ENCODE measurements at places on chromosomes 16 and 17.
A peak's percentile ranks its signal among the peaks of the same experiment; 100 is the strongest.

DNA sequence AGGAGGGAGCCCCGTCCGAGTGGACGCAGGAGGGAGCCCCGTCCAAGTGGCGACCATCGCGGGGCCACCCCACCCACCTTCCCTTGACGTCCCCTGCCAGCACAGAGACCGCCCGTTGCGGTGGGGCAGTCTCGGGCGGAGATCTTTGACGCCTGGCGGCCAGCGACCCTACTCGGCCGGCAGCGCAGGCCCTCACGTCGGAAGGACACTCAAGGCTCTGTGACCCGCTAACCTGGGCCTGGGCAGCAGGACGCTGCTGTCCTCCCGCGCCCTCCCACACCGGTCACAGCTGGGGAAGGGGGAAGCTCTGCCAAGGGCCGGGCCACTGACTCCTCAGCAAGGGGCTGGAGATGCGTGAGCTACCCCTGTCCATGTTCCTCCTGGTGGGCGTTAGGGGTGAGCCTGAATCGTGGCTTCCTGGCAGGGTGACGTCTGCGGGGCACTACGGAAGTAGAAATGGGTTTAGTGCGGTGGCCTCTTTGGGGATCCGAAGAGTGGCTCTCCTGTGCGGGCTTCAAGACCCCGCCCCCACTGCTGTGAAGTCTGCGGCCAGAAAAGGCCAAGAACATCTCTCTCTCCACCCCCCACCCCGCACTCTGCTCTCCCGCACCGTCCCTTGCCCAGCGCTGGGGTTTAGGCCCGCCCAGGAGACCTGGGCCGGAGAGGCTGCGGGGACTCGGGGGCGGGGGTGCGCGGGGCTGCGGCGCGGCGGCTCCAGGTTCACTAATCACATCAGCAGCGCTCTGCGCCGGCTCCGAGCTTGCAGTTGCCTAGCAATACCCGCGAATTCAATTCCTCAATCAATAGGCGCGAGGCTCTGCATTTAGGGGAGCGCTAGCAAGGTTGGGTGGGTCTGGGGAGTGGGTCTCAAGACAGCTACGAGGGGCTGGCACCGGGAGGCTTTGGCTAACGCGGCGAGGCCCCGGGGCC, 5.8 kb downstream of the CBX8 start:
- DNase-seq: no peak

DNA sequence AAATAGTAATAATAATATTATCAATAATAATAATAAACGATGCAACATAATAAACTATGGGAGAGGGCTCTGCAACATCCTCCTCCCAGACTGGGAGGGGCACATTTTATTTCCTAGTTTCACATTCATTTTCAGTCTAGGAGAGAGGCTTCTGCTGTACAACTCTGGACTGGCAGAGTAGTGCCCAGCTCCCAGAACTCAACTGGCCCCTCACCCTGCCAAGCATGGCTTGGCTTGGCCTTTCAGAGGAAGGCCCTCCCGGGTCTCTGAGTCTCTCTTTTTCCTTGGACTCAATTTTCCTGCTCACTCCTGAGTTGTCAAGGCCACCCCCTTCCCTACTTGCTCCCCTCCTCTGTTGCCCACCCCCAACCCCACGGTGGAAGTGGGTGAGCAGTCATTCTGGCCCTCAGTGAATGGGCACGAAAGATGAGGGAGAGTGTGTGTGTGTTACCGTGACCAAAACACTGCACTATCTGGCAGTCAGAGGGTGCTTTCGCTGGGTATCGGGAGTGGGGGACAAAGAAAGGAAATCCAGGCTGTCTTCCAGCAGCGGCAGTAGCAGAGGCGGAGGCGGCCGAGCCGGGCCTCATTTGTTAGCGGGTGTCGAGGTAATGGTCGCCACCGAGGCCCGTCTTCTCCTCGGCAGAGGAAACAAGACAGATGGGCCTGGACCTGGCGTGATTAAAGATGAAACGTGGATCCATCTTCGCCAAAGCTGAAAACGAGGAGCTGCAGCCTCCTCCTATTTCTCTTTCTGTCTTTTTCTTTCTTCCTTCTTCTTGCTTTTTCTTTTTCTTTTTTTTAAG, 2.3 kb downstream of the HOXB4 start:
- no peak for DNase-seq

GRCh38 chr17:66542129-66542966, 239.9 kb downstream of the PRKCA start:
- no peak for DNase-seq

DNA sequence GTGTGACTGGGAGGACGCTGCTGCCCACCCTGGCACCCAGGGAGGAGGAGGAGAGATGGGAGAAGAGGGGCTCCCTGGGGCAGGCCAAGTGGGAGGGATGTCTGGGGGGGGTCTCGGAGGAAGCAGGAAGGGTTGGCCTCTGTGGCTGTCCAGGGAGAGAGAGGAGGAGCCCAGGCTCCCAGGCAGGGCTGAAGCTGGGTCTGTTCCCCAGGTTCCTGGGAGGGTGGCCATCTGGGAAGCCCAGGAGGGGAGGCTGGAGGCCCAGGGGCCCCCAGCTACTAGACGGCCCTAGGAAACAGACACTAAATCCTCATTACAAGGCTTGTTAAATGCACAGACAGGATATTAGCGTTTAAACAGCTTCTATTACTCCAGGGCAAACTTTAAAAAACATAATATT, 139.8 kb downstream of the ENGASE start:
- DNase-seq: no peak

- DNase-seq: no peak
These were observed 147.4 kb downstream of the CDK5R1 start for GRCh38 chr17:32634167-32634566.

DNA sequence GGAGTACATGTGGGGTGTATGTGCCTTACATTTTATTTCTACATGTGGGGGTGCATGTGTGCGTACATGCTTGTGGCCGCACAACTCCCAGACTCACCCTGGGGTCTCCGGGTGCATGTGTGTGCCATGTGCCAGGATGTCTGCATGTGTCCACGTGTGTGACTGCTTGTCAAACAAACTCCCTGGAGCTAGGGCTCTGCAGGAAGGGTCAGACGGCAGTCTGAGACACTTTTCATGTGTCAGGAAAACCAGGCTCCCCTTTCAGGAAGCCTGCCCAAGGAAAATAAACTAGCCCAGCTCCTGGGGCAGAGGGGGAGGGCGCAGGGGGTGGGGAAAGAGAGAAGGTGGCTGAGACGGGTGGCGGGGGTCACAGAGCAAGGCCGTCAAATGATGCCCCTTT, 44.7 kb downstream of the FZD2 start:
- DNase-seq: no peak

GRCh38 chr17:1914661-1915083, 84.9 kb downstream of the RPA1 start:
- no peak for DNase-seq

DNA sequence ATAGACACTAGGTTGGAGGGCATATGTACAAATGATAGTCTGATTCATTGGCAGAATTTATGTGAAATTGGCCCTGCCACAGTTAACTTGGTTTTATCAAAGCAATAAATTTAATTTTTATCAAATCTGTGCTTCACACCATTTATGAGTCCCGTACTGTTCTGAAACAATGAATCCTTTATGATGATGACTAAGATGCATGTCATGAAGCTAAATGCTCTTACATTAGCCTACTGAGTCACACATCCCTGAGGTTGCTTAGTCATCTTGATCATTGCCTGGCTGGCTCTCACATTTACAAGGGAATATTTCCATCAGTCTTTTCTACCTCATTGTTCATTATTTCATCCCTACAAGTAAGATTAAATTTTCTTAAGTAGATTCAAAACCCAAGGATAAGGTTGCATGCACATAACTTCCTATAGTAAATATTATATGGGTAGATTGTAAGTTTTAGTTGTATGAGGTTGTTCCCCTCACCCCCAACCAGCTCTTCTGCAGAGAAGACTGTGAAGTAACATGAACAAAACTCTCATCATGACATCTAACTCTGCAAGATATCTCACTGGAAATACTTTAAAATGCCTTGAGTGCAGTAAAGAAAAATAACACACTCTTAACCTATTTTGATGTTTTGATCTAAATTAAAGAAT, 170.7 kb downstream of the CYB561 start:
- no peak for DNase-seq

GRCh38 chr17:39186481-39187002, 10.9 kb downstream of the CACNB1 start:
- no peak for DNase-seq

- no peak for DNase-seq
These were observed 184.3 kb downstream of the FTO start for GRCh38 chr16:53888222-53888621.

DNA sequence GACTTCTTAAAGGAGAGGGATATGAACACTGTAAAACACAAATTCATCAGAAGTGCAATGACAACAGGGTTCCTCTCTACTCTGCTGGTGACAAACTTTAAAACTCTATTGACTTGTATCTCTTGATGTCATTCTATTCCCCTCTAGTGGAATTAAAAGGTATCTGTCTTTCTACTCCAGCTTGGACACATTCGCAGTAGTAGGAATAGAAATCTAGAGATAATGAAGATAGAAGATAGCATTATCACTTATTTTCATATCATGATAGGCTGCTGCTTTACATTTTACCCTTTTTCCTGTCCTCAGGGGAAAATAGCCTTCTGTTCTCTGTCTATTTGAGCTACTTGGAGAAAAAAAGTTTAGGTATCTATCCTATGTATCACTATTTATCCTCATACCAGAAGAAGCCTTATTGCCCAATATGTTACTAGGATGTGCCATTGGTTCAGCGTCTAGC, 209.6 kb upstream of the CACNG5 start:
- no peak for DNase-seq

GRCh38 chr17:8728251-8728938, 16.2 kb downstream of the CCDC42 start:
- no peak for DNase-seq

- no peak for DNase-seq
These were observed 11.5 kb downstream of the CDH16 start for GRCh38 chr16:66906916-66907836.

- DNase-seq: no peak
These were observed 4.8 kb downstream of the TMEM170A start for GRCh38 chr16:75459691-75460090.

GRCh38 chr17:49859991-49860953, 12.4 kb upstream of the TAC4 start:
- DNase-seq: no peak

DNA sequence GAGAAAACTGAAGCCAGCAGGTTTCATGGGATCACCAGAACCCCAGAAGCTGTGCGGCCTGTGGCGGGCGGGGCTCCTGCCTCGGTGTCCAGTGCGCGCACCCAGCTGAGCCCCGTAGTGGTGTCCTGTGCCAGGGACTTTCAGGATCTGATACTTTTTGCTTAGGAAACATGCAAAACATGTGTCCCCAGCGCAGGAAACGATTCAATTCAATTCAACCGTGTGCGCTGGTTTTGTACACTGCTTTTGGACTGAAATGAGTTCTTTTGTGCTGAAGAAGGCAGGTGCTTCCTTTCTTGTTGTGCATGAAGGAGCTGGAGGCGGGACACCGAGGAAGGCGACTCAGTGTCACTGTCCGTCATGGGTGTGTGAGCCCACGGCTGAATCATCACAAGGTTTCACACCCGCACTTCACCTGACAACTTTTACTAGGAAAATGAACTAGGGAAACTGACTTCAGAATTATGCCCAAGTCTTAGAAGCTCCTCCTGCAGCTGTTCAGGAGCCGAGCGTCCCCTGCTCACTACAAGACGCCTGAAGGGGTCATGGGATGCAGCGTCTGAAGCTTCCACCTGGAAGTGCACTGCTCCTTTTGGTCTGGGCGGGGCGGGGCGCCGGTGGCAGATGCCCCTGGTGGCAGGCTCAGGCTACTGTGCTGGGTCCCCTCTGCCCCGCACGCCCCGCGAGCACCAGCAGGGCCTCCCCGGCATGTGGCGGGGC, 31.4 kb upstream of the ZNF750 start:
- DNase-seq: no peak

GRCh38 chr17:78925234-78925633, at the start of gene TIMP2:
Gene TIMP2, minus strand, starts transcription at chr17:78925387. Its CDS starts 299 bp downstream, at chr17:78925088.
- DNase-seq: peak; percentile 43

- DNase-seq: no peak
These were observed 17.1 kb downstream of the RAI1 start for GRCh38 chr17:17698371-17698770.

DNA sequence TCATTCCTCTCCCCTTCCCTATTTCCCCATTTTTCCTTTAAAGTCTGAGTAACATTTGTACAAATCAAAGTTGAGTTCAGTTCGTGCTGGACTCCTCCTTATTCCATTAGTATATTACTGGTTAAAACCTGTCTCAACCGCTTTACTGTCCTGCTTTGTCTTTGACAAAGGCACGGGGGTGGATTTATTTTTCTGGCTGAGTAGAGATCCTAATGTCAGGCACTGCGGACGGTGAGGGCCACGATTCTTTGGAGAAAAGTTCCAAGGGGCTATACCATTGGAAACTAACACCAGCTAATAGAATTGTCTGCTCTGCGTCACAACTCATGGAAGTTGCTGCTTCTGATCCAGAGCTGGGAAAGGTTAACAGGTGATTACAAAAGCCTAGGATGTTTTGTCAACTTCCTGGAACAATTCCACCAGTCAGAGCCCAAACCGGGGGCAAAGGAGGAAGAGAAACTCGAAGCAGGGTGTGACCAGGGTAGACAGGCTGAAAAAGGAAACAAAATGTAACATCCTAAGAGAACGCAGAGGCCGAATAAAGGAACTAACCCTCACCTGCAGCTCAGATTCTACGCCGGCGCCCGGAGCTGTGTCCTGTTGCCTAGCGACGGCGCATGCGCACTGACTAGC, 12.4 kb downstream of the TAT start:
- no peak for DNase-seq

- DNase-seq: no peak
These were observed 13.3 kb downstream of the CDR2 start for GRCh38 chr16:22360963-22361659.

DNA sequence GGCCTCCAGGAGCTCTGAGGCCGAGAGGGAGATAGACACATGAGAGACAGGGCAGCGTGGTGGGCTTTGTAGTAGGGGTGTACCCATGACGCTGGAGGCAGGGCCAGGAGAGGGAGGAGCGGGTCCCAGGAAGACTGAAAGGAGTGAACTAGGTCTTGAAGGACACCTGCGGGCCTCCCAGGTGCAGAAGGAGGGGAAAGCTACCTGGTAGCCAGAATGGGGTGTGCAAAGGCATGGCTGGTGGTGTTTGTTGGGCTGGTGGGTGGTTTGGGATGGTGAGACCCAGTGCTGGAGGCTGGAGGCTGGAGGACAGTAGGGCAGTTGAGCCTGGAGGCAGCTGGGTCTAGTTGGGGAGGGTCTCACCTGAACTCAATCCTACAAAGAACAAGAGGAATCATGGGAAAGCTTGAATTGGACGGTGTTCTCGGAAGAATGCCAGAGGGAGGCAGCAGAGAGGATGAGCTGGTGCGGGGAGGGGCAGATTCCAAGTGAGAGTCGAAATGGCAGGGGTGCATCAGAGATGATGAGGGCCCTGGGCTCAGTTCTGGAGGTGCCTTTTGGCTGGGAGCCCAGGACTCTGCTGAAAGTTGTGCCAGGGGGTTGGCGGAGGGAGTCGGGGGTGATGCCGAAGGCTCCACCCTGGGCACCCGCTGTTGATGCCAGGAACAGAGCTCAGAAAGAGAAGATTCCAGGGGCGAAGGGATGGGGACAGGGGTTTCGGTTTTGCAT, 21.2 kb downstream of the C1QTNF1 start:
- DNase-seq: no peak

DNA sequence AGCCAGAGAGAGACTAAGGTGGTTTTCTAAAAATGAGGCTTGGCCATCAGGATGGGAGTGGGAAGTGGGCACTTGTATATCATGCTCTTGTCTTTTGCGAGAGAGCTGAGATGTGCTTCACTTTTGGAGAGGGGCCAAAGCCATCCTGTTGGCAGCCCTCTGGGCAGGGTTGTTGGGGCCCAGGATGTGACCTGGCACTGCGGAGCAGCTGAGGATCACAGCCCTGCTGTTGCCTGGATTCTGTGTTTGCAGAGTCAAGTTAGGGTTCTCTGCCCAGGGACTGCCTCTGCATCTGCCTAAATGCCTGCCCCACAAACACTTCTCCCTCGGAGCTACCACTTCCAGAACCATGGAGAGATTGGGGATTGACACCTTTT, 71.2 kb downstream of the PLD6 start:
- no peak for DNase-seq
